ENCODE measurements at places on chromosomes 16 and 17.

GRCh38 chr17:55783684-55784245 lies 32.9 kb downstream of the PCTP start:
- no peak for DNase-seq

GRCh38 chr16:69324585-69325253 lies 5.7 kb downstream of the PDF start:
- no peak for DNase-seq

DNA sequence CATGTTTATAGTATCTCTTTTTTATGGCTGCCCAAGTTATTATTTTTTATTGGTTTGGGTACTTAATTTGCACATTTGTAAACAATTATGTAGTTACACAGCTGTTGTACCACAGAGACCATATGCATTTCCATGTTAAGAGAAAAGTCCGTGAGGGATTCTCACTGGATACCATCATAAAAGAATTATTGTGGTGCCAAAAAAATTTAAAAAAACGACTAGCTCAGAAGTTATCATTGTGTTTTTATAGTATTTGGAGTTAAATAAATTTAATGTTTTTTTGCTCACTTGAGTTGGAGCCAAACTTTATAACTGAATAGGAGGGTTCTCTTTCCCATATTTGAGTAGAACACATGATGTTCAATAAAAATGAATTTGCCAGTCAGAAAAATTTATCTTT lies 618.7 kb downstream of the WWOX start:
- DNase-seq, result no peak

DNA sequence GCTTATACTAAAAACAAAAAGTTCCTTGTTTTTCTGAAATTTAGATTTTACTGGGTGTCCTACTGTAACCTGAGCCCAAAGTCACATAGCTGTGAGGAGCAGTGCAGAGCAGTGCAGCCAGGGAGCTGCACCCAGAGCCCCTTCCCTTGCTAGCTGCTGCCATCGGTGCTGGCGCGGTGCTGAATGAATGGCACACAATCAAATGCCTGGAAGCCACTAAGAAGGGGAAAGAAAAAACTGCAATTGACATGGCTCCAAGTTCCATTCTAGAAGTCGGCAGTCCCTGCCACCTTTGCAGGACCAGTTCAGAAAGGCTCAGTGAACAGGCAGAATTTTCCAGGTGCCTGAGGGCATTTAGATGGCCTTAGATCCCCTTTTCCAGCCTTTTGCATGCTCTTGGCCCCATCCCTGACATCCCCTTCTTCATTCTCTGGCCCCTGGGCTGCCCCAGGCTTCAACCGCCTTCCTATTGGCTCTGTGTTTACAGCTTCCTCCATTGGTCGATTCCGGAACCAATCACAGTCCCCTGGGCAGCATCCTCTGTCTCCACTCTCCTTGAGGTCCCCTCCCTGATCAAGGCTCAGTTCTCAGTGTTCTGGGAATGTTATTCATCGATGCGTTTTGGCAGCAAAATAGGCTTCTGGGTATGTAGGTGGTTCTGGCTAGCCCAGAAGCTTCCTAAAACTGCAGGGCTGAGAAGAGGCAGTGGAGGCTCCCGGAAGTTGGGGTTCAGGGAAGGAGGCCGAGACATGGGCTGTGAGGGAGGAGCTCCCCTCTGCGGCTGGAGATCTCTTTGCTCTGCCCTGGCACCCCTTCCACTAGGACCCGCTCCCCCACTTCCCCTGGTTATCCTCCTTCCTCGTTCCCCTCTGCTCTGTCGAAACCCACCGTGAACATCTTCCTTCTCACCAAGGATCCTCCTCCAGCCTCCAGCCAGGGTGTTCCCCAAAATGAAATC lies 37.9 kb downstream of the ATP2C2 start:
- DNase-seq, result no peak
